NCI-H187 treated with DMSO at 0.1 percent for 48 hours (cell line): ENCODE measurements at places on chromosomes 11 and 22.

DNA sequence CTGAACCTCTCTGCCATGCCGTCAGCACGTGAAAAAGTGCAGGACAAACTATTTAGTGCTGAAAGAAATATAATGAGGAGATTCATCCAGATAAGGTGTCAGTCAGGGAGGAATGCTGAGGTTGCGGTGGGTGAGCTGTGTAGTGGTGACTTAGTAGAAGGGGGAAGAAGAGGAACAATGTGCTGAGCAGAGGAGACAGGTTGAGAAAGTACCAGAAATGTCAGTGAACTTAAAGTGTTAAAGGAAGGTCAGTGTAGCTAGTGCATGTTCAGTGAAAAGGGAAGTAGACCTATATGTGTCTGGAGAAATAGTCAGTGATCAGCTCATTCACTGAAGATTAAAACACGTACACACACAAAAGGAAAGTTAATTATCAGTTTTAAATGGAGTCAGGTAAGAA is 237.6 kb upstream of the CCDC179 start:
- DNase-seq, result no peak

- no peak for DNase-seq
These were observed 91.7 kb upstream of the E2F8 start for GRCh38 chr11:19332476-19332875.

- no peak for DNase-seq
These were observed 25.6 kb upstream of the TH start for GRCh38 chr11:2196970-2197770.

GRCh38 chr11:61370349-61371005 is 8.3 kb downstream of the TMEM138 start:
- DNase-seq, result no peak

DNA sequence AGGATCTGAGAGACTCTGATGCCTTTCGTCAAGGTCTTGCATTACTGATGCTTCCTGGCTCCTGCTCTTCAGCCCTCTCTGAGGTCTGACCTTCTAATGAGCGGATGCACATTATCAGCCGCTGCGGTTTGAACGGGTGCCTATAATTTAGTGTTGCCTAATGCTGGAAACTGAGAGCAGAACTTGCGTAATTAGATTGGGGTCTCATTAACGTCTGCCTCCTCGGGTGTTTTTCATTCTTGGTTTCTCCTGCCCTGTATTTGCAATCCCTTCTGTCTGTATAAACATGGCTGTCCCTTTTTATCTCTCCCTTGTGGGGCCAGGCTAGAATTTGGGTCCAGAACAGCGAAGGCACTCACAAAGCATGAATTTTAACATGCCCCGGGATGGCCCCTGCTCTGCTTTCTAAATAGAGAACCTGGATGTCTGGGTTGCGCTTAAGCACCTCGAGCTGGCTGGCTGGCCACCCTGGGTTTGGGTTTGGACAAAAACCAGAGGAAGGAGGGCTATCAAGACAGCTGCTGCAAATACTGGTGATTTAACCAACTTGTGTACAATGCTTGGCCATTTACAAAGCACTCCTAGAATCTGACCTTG is 118.6 kb downstream of the TIMP3 start:
- DNase-seq, result no peak

GRCh38 chr11:63536669-63537292 is at the start of gene PLAAT4:
Gene PLAAT4 (plus strand): TSS chr11:63536808. CDS start chr11:63536869, 61 bp downstream.
- no peak for DNase-seq

DNA sequence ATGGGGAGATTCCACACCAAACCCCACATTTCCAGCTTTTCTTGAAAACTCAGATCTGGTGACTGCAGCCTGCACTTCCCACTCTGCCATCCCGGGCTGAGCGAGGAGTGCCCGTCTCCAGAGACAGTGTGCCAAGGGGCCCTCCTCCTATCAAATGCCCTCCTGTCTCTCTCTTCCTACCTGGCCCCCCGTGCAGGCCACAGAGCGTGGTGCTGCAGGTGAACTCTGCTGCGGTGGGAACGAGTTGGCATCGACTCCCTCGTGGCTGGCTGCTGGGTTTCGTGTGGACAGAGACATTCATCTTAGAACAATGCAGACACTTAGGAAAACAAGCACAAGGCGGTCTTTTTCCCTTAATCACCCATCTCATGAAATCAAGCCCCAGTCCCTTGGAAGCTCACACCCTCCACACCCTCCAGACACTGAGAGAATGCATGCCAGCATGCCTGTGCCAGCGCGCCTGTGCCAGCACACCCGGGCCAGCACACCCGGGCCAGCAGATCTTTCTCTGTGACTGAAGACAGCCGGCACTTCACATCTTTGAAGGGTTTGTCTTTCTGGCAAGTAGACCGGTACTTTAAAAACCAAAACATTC is 65.0 kb downstream of the PARVB start:
- no peak for DNase-seq

DNA sequence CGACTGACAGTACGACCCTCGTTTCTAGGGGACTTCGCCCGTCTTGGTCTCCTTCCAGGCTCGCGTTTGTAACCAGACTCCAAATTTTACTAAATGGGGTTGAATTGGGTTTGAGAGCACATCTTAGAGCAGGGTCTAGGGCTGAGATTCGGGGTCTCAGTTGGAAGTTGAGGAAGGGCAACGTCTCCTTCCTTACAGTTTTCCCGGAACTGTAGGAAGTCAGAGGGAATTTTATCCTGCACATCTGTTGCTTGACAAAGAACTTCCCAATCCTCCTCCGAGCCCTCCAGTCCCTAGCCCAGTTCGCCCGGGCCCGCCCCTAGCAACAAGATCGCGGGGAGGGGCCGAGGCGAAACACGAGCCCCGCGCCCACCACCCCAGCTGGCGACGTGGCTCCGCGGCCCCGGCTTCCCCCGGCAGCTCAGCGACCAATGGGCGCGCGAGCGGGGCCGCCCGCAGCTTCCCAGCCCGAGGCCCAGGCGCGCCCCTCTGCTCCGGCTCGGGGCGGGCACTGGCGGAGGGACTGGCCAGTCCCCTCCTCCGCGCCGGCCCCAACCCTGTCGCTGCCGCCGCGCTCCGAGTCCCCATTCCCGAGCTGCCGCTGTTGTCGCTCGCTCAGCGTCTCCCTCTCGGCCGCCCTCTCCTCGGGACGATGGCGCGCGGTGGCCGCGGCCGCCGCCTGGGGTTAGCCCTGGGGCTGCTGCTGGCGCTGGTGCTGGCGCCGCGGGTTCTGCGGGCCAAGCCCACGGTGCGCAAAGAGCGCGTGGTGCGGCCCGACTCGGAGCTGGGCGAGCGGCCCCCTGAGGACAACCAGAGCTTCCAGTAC is at the start of gene RCN1:
TSS of gene RCN1 (plus strand) at position 530 of the 826 bp plus-strand sequence. CDS start at position 653, 123 bp downstream.
- DNase-seq, result no peak

DNA sequence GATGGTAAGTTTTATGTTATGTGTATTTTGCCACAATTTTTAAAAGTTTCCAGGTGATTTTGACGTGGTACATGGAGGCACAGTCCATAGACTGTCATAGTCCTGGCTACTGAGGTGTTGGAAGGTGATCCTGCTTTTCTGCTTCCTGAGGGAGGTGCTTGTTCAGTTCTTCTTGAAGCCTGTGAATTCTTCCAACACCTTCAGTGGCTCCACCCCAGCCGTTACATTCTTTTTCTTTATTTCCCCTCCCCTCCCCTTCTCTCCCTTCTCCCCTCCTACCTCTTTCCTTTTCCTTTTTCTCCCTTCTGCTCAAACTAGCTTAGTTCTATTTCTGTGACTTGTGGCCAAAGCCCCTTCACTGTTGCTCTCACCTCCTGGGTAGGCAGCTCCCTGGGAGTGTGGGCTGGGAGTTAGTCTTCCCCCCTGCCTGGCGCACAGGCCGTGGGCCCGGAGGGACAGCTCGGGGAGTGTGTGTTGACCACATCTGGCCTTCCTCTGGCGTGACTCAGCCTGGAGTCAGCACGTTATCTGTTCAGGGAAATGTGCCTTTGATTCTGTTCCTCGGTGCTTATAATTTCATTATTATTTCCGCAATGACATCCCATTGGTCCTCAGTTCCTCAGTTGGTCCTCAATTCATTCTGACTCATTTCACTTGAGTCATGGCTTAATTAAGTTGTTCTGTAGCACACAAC is 566.2 kb downstream of the TBC1D22A start:
- no peak for DNase-seq

- DNase-seq, result no peak
These were observed 203.7 kb downstream of the PGR start for GRCh38 chr11:100925935-100926334.

- no peak for DNase-seq
These were observed 2.6 kb downstream of the PDE3B start for GRCh38 chr11:14645985-14646900.

DNA sequence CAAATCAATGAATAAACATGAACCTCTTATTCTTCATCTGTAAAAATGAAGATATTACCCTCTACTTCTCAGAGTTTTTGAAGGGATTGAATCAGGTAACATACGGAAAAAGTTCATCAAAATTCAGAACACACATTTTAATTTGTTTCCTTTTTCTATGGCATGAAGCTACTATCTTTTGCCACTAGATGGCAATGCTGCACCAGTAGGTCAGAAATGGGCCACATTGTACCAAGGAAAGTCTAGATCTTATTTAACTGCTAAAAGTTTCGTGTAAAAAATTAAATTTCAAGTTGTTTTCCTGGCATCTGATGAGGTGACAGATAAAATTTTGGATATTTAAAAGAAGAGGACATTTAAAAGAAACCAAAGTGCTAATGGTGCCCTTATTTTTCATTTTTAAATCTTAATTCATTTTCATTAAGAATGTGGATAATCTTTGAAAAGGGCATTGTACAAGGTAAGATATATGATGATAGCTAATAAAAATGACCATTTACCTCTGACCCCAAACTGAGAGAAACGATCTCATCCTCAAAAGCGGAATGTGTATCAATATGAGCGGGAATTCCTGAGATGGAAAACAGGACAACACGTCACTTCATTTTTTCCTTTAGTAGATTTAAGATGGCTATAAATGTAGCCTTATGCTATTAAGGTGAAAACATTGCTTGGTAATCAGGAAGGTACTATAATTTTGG is 16.1 kb downstream of the ALKBH8 start:
- no peak for DNase-seq

DNA sequence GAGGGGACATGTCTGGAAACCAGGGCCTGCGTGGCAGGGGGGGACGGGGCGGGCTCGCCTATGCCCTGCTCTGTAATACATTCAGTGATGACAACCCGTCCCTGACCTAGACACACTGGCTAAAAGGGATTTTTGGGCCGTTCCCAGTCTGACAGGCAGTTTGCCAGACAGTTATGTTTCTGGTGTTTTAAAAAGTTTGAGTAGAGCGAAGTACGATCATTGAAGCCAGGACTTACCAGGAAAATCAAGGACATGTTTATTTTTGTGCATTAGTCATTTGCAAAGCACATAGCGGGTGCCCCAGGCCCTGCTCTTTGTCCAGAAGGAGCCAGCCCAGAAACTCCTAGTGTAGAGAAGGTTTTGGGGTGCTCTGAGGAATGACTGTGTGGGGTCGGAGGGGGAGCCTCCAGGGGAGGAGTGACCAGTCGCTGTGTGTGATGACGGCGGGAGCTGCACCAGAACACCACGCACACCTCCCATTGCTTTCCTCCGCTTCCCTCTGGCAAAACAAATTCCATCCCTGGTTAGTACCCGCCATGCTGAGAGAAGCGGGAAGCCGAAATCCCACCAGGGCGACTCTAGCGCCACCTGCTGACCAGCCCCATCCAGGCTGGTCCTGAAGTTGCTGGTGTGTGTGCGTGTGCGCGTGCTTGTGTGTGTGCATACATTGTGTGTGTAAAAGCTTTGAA is 50.8 kb downstream of the FBLN1 start:
- no peak for DNase-seq

DNA sequence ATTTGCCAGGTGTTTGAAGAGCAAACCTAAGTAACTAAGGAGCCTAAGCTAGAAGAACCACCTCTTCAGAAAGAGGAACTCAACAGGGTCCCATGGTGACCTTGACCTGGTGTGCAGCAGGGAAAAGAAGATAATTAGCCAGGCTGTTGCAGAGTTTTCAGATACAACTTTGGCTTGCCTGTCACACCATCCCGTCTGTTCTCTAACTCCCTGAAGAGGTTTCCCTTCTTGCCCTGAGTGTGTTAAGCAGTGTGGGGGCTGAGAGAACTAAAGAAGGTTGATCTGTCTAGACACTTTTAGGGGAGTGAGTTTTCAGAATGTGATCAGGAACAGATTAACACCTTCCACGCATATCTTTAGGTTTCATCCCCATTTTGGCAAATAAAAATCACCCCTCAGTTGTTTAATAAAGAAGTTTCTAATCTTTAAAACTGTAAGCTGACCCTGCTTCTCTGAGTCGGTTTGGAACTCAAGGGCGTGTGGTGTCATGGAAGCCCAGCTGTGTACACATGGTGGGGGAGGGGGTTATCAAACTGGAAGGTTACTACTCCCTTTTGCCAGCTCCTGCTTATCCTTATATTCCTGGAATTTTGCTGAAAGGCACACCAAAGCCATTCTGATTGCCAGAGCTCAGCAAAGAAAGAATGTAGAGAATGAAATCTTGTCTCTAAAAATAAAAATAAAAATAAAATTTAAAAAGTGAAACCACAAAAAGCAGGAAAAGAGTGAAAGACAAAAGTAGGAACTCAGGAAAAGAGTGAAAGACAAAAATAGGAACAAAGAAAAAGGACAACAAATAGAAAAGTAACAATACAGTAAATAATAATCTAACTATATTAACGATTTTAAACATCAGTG is 70.2 kb downstream of the DBX1 start:
- DNase-seq, result no peak

GRCh38 chr11:122337704-122338103 is 221.7 kb upstream of the BLID start:
- no peak for DNase-seq

DNA sequence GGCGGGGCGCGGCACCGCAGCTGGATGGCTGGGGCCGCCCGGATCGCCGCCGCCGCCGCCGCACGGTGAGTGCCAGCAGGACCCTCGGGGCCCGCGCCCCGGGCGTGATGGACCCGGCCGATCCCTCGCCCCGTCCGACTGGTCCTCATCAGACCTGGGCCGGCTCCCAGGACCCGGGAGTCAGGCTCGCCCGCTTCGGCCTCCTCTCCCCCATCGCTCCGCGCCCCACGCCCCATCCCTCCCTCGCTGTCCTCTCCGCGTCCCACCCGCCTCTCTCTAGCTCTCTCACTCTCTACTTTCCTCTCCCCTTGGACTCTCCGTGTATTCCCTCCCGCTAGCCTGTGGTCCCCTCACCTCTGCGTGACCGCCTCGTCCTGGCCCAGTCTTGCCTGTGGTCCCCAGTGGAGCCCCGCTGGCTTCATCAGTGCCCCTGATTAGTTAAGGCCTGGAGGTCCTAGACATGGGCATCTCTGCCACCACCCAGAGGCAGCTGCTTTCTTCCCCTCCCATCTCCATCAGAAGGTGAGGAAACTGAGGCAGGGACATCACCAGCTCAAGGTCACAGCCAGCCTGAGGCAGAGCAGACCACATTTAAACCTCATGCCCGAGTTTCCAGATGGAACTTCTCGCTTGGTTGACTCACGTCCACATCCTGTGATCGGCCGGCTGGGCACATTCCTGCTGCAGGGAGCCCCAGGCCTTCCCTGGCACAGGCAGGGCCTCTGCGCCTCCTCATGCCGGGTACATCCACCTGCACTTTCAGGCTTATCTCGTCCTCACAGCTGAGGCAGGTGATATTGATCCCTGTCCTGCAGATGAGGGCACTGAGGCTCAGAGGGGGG is 429 bp downstream of the SLC39A13 start:
- DNase-seq, result no peak

- peak; percentile 12 for DNase-seq
These were observed 4.5 kb upstream of the NCF4 start for GRCh38 chr22:36856121-36856791.
